ENCODE measurements at places on chromosomes 2 and 18. TPM values are rescaled to one million over a fixed set of nuclear protein-coding genes. Genes with fewer than 3 reads are reported as not detected.

GRCh38 chr2:189624648-189625355 lies 36.5 kb upstream of the ASNSD1 start:
- no peaks in the 10 kb centered on the region for H3K27me3 ChIP-seq
- no peak for DNase-seq
- H3K27ac ChIP-seq: peak overlapping the region; percentile 43

GRCh38 chr2:234669621-234670020 lies 172.7 kb upstream of the ARL4C start:
- H3K36me3 ChIP-seq: peaks cover 2% of the 10 kb centered on the region
- DNase-seq: peak; percentile 70
- H3K27ac ChIP-seq: no peak overlapping the region
- H3K4me1 ChIP-seq: peaks cover 23% of the 10 kb centered on the region

DNA sequence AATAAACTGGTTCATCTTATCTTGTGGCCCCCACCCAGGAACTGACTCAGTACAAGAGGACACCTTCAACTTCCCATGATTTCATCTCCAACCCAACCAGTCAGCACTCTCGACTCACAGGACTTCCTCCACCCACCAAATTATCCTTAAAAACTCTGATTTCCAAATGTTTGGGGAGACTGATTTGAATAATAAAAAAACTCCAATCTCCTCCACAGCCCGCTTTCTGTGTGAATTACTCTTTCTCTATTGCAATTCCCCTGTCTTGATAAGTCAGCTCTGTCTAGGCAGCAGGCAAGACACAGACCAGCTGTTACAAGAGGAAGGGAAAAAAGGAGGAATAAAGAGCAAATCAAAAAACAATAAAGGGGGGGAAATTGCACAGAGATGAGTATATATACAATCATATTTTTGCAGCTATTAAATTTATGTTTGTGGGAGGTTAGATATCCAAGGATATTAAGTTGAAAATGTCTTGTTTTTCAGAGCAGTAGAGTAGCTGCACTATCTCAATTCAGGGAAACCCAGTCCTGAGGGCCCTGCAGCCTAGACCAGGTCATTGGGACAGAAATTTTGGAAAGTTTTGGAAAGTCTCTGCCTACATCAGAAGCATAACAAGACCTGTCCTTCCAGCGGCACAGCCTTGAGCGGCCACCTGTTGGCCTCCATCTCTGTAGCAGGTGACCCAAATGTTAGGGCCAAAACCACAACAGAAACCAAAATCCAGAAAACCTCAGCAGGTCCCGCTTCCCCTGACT lies 32.8 kb upstream of the SIGLEC15 start:
- H3K4me3 ChIP-seq: no peak overlapping the region
- no peak for DNase-seq
- no peaks in the 10 kb centered on the region for H3K27me3 ChIP-seq

DNA sequence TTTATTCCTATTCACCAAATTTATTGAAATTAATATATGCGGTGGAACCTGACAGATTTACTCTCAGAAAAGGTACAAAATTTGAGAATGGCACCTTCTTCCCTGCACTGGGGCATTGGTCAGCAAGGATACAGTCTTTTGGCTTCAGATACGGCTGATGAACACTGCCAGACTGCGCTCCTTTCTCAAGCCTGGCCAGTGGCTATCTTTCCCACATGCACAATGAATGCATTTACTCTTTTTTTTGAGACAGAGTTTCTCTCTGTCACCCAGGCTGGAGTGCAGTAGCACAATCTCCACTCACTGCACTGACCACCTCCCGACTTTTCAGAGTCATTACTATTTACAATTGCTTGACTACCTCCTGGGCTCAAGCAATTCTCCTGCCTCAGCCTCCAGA lies 61.6 kb downstream of the MOB4 start:
- H3K4me1 ChIP-seq: peaks cover 15% of the 10 kb centered on the region
- no peak for DNase-seq
- no peak overlapping the region for H3K4me3 ChIP-seq
- no peak overlapping the region for H3K27ac ChIP-seq

DNA sequence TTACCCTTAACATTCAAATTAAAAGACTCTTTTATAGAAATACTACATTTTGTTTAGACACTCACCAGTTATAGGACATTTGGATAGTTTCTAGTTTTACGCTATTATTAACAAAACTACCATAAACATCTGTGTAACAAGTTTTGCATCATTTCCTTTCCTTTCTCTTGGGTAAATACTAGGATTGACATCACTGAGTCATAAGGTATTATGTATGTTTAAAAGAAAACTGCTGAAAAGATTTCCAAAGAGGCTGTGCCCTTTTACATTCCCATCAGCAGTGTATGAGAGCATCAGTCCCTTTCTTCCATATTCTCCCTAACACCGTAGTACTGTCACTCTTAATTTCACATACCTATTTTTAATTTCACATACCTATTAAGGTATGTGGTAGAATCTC lies 130.6 kb downstream of the USP34 start:
- peak overlapping the region; percentile 64 for H3K27ac ChIP-seq
- no peak overlapping the region for H3K4me3 ChIP-seq

- no peaks in the 10 kb centered on the region for H3K36me3 ChIP-seq
- H3K4me1 ChIP-seq: peaks cover 8% of the 10 kb centered on the region
- DNase-seq: no peak
- no peak overlapping the region for H3K4me3 ChIP-seq
- no peaks in the 10 kb centered on the region for H3K27me3 ChIP-seq
- H3K27ac ChIP-seq: no peak overlapping the region
Observed at GRCh38 chr18:9694174-9694573, 13.9 kb upstream of the RAB31 start.

DNA sequence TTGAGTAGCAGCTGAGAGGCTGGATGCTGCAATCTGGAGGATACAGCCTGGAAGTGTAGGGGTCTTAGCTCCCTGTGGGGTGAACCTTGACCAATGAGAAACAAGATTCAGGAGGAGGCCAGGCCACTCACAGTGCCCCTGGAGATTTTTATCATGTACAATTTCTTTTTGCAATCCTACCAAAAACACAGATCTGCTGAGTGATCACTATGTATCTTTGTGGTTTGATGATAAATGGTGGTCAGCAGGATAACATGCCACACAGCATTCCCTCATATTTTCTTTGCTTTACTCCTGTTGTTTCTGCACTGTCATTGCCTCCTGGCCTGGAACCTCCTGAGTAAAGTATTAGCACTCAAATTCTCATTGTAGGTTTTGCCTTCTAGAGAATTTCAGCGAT lies 357.9 kb downstream of the THSD7B start:
- H3K4me3 ChIP-seq: no peak overlapping the region
- no peak for DNase-seq
- peaks cover 3% of the 10 kb centered on the region for H3K36me3 ChIP-seq
- H3K4me1 ChIP-seq: peaks cover 39% of the 10 kb centered on the region
- no peaks in the 10 kb centered on the region for H3K27me3 ChIP-seq

DNA sequence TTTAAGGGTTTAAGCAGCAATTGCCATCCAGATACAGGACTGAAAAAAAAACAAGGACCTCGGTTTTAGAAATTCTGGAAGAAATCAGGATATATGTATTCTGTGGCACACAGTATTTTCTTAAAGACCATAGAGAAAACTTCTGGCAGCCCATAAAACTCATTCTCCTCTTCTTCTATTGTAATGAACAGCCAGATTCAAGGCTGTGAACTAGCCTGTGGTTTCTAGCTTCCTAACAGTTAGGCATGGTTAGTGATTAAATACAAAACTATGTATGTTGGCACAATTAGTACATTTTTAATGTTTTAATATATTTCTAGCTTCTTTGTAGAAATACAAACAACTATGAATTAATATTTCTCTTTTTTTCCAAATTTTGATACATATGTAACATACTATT lies 555.7 kb downstream of the DSC3 start:
- peaks cover 39% of the 10 kb centered on the region for H3K4me1 ChIP-seq
- H3K36me3 ChIP-seq: no peaks in the 10 kb centered on the region
- DNase-seq: no peak
- no peaks in the 10 kb centered on the region for H3K27me3 ChIP-seq
- H3K27ac ChIP-seq: no peak overlapping the region
- no peak overlapping the region for H3K4me3 ChIP-seq

The CDK15 gene
- total RNA-seq: 0.70 TPM

The OR6B2 gene
- not detected for total RNA-seq

Measured in osteocyte (in vitro differentiated cells).